ENCODE measurements at places on chromosomes 2 and 18.

GRCh38 chr2:17272652-17273525 lies 245.4 kb downstream of the RAD51AP2 start:
- DNase-seq: no peak

DNA sequence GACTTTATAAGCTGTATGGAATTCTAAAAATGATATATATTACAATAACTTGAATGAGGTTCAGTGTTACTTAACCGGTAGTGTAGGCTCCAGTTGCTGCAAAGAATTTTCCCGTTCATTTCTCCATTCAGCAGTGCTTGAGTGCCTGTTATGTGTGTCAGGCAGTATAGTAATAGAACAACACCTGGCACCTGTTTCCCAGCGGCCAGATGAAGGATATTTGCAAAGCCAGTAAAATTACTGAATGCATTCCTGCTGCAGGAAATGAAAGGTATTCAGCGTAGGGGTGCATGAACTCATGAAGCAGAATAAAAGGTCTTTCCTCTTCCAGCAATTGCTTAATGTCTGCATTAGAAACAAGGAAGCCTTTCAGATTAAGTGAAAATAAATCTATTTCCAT lies 18.8 kb downstream of the YPEL5 start:
- DNase-seq: no peak

DNA sequence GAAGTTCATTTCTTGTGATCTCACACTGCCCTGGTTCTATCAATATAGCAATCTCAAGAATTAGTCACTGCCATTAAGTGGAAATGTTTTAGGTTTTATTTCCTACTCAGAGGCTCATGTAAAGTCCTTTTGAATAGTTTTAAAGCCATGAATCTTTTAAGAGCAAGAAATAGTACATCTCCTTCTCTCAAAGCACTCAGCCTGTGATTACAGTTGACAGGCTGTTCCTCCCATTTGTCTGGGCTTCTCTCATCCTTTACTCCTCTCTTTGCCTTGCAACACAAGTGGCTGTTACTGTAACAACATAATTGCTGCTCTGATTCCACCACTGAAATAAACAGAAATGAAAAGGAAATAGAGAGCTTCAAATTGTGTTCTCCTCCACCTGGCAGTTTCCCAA lies 18.4 kb downstream of the GRP start:
- no peak for DNase-seq

DNA sequence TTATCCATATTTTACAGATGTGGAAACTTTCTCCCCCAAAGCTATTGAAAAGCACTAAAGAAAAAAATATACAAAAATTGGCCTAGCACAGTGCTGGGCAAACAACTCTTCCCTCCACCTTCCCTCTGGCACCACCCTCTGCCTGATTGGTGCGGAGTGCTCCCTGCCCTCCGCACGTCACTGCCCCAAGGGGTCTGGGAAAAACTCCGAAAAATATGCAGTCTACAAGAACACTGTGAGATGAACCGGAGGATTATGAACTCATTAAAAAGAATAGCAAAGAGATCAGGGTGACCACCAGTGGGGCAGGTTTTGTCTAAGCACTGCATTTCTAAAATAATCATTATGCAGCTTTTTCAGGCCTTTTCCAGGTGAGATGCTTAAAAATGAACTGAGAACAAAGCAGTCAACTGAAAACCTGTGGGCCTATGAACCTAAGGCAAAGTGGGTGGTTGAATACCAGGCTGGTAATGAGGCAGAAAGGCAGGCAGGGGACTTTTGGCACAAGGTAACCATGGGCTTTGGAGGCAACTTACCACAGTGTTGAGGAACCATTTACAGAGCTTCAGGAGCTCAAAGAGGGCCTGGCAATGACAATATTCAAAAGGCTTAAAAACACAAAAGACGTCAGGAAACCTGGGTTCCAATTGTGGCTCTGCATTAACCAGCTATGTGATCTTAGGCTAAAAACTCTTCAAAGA lies 57.5 kb downstream of the AAK1 start:
- no peak for DNase-seq

DNA sequence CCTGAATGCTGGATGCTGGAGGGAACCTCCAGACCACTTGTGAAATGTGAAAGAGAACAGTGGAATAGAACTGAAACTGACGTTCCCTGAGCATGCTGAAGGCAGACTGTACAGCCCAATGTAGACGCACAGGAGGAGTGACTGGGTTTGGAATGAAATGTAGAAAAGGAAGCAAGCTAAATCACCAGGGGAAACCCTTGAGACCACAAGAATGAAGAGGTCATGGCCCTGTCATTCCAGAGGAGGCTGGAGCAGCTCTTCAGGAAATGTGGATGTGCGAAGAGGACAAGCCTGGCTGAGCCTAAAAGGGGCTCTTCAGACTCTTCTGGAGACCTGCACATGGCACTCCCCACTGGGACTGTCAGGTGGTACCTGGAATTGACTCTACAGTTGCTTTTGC lies 118.5 kb upstream of the ALPP start:
- DNase-seq: peak; percentile 87

DNA sequence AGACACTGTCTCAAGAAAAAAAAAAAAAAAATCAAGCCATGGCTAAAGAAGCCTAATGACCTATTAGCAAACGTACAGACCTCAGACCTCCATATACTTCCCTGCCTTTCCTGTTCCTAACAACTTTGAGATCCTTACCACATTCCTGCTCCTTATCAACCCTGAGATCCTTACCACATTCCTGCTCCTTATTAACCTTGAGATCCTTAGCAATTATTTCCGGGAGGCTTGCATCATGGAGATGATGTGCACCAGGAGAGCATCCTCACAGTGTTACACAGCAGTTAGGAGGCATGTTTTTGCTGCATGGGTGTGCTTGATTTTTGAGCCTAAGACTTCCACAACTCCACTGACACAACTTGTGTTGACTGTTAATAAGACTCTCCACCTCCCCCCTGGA lies 54.6 kb upstream of the RASGRP3 start:
- no peak for DNase-seq

GRCh38 chr2:231676243-231676642 lies 32.1 kb upstream of the PTMA start:
- DNase-seq: no peak

GRCh38 chr18:69968039-69968438 lies 20.4 kb upstream of the CD226 start:
- DNase-seq: no peak

GRCh38 chr18:79402209-79402576 lies 6.5 kb downstream of the NFATC1 start:
- no peak for DNase-seq

DNA sequence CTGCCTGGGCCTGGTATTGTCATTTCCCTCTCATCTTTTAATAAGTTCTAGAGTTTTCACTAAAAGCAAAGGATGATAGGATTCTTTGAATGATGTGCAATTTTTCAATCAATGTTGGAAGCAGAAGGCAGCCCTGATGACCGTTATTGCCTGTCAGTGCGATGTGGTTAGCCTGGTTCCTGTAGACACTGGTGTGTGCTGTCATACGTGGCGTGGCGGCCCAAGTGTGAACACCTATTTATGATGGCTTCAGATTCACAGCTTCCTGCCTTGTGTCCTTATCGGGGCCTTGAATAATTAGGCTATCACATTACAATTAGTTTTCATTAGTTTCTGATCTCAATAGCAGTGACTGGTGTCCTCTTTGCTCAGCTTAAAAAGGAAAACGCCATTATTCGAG lies 218.5 kb downstream of the TPGS2 start:
- no peak for DNase-seq

DNA sequence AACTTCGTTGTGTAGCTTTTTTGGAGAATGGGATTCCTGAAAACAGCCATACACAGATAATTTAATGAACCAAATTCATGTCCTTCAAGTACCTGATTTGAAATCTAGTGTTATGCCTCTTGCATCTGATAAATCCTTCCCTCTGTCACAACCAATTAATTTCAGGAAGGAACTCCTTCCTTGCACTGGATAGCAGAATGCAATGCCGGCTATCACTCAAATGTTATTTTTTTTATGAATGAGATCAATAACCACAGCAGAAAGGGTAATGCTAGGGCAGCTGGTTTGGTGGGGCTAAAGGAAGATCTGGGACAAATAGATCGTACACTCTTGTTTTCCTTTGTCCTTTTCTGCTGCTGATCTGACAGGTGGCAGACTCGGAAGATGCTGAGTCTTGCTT lies 899.5 kb upstream of the GYPC start:
- no peak for DNase-seq

DNA sequence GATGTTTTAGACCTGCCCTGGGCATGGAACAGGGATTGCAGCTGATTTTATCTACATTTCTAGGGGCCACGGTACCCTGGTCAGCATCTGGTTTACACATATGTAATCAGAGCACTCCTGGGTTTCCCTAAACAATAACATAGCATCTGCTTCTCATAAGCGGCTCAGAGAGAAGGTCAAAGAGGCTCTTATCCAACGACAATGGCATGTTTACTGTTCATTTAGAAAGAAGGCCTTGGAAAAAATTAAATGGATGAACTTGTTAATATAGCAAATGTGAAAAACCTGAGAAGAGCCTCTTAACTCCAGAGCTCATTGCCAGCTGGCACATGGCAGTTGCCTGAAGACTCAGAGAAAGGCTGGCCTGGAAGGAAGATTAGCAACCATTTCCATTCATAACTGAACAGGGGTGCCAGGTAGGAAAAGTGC lies 202.8 kb upstream of the THUMPD2 start:
- DNase-seq: no peak

DNA sequence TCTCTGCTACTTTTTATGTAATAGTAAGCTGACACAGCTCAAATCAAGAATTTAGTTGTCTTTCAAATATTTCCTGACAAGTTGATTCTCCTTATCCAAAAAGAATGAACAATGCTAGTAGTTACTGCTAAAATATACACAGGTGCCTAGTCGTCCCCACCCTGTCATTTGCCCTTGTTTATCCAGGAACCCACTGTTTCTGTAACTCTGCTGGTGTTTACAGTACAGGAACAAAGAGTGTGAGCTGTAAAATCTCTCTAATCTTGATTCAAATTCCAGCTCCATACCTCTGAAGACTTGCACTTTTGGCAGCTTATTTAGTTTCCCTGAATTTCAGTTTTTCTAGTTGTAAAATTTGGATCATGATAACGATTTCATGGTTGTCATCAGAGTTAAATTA lies 21.1 kb upstream of the SCYGR2 start:
- DNase-seq: no peak

DNA sequence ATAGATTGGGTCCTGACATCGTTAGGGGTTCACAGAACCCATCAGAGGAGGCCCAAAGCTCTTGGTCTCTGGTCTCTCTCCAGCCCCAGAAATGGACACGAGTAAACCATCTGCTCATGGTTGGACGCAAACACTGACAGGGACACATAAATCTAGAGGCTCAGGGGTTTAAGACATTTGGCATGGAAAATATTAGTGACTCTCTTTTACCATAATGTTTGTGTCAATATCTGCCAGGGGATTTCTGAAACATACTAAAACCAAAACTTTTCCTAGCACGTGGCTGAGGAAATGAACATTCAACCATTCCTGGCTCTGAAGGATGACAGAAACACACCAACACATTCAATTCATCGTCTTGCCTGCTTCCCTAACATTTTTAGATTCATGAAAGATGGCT lies 226.2 kb downstream of the SP3 start:
- no peak for DNase-seq

DNA sequence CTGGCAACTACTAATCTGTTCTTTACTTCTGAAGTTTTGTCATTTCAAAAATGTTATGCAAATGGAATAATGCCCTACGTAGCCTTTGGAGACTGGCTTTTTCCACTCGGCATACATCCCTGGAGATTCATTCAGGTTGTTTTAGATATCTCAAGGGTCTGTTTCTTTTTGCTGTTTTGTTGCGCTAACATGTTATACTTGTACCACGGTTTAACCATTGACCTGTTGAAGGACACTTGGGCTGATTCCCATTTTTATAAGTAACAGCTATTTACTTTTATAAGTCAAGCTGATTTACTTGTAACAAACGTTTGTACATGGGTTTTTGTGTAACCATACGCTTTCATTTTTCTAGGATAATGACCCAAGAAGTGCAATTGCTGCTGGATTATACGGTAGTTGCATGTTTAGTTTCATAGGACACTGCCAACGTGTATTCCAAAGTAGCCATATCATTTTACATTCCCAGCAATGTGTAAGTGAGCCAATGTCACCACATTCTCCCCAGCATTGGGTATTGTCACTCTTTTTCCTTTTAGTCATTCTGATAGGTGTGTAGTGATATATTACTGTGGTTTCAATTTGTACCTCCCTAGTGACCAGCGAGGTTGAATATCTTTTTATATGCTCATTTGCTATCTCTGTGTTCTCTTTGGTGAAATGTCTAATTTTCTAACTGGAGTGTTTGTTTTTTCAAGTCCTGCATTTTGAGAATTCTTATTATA lies 36.5 kb upstream of the STAT4 start:
- DNase-seq: no peak

DNA sequence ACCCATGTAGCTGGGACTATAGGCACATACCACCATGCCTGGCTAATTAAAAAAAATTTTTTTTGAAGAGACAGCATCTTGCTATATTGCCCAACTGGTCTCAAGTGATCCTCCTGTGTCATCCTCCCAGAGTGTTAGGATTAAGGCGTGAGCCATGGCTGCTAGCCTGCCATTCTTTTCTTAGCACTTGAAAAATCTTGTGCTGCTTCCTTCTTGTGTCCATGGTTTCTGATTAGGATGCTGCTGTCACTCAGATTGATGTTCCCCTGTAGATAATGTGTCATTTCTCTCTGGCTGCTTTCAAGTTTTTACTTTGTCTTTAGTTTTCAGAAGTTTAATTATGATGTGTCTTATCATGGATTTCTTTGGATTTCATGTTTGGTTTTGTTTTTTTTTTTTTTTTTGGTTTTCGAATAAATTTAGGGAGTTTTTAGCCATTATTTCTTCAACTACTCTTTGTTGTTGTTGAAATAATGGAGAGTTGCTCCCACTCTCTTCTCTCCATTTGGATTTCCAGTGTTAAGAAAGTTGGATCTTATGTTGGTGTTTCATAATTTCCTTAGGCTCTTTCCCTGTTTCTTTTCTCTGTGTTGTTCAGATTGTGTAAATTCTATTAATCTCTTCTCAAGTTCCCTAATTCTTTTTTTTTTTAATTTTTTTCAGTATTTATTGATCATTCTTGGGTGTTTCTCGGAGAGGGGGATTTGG lies 2.5 kb downstream of the ATP9B start:
- no peak for DNase-seq

- no peak for DNase-seq
Measured at GRCh38 chr2:129187343-129187742, 792.1 kb upstream of the RAB6C start.

GRCh38 chr18:11956371-11957308 lies 24.7 kb upstream of the IMPA2 start:
- no peak for DNase-seq

GRCh38 chr2:219551441-219552381 lies 7.9 kb downstream of the TMEM198 start:
- DNase-seq: peak; percentile 68

GRCh38 chr2:207662203-207662602 lies 37.0 kb upstream of the METTL21A start:
- no peak for DNase-seq

GRCh38 chr2:143282684-143283083 lies 153.5 kb downstream of the ARHGAP15 start:
- DNase-seq: no peak

GRCh38 chr2:105325389-105325963 lies 4.1 kb downstream of the TGFBRAP1 start:
- peak; percentile 59 for DNase-seq

- DNase-seq: no peak
Measured at GRCh38 chr18:13223311-13224143, 5.0 kb downstream of the LDLRAD4 start.

- no peak for DNase-seq
Measured at GRCh38 chr18:79681484-79682387, 2.1 kb downstream of the CTDP1 start.

GRCh38 chr2:229343661-229344060 lies 72.6 kb upstream of the PID1 start:
- no peak for DNase-seq

Measured in hepatic stellate cell (primary cell).